RPMI8226 (cell line): ENCODE measurements at places on chromosomes 7 and 10.
A peak's percentile ranks its signal among the peaks of the same experiment; 100 is the strongest.

GRCh38 chr7:135993950-135994349 is 16.8 kb upstream of the MTPN start:
- no peak for DNase-seq

- no peak for DNase-seq
These were observed 20.6 kb downstream of the HTR5A start for GRCh38 chr7:155090684-155091083.

DNA sequence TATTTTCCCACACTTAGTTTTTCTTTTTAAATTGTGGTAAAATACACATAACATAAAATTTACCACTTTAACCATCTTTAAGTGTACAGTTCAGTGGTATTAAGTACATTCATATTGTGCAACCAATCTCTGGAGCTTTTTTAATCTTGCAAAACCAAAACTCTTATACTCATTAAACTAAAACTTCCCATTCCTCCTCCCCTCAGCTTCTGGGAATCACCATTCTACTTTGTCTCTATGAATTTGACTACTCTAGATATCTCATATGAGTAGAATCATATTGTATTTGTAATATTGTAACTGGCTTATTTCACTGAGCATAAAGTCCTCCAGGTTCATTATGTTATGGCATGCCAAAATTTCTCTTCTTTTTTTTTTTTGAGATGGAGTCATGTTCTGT is 86.4 kb upstream of the JAZF1 start:
- DNase-seq, result no peak

- DNase-seq, result no peak
These were observed 424.4 kb downstream of the SDK1 start for GRCh38 chr7:3725155-3726059.

DNA sequence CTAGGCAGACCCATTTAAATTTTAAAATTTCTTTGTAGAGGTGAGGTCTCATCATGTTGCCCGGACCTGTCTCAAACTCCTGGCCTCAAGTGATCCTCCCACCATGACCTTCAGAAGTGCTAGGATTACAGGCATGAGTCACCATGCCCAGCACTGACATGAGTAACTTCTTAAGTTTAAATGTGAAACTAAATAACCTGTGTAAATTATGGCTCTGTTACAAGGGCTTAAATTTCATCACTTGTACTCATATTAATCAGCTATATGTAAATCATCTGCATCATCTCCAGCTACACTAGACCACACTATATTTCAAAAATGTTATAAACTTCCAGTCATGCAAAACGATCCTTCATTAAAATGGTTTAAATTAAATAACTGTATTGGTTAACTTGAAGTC is 56.1 kb downstream of the ATAD1 start:
- DNase-seq, result no peak

- peak; percentile 13 for DNase-seq
These were observed 10.7 kb upstream of the FHIP2A start for GRCh38 chr10:114810926-114811325.

DNA sequence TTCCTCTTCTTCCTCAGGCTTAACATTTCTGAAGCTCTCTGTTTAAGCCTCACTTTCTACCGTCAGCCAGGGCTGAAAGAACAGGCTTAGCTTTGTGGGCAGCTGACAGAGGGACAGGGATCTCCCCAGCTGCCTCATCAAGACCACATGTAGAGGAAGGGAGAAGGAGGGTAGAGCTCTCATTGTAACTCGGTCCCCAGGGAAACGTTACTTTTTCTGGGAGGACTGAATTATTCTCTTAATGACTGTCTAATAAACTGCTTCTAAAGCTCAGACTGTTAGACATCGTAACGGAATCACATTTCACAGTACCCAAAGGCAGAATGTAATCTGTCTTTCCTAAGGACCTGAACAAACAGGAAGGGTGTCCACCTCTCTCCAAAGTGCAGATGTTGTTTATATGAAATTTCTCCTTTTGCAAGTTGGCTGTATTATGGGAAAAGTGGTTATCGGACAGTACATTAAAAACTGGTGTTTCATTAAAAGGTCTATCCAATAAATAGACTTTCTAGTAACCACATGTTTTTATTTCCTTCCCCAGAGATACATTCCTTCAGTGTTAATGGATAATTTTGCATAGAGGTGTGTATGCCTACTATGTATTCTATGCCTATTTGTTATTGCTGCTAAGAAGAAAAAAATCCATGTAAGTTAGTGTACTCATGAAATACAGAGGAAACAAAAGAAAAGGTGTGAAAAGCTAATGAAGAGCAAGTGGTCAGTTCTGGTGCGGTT is 144.2 kb downstream of the CTTNBP2 start:
- no peak for DNase-seq

- no peak for DNase-seq
These were observed 75.7 kb upstream of the FAM133B start for GRCh38 chr7:92665926-92666325.

GRCh38 chr10:17006631-17007417 is 122.8 kb downstream of the CUBN start:
- DNase-seq, result no peak

DNA sequence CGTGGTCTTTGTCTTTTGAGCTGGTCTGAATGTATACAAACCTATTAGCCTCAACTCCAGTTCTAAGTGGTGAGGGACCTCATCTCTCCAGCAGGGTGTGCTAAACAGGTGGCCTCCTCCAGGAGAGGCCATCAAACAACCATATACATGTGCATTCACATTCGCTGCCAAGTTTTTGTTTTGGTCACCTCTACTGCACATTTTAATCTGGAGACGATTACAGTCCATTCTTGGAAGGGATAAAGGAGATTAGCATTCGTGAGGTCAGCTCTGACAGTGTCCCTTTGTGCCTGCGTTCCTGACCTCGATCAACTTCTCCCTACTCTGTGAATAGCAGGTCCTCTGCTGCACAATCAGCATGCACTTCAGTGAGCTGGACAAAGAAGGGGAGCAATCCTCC is 60.8 kb downstream of the RHOBTB1 start:
- peak; percentile 42 for DNase-seq

- no peak for DNase-seq
These were observed 107.4 kb downstream of the ARID5B start for GRCh38 chr10:62008946-62009345.

GRCh38 chr7:24701261-24702235 is 55.7 kb downstream of the GSDME start:
- DNase-seq, result no peak

GRCh38 chr10:6089334-6090219 is 743 bp downstream of the RBM17 start:
- peak; percentile 45 for DNase-seq

DNA sequence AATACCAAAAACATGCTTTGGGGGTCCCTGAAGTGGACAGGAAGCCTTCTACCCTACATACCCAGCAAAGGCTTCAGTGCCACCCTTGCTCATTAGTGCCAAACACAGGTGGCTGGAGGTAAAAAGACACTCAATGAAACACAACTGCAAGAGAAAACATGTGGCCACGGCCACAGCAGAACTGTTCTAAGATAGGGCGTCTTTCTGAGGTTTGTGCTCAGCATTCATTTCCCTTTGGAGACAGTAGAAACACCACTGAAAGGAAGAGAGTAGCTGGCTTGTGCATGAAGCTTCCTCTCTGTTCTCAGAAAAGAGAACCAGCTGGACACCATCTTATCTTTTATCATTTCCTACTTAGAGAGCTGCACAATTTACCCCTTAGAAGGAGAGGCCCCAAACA is 143.0 kb downstream of the PLXNA4 start:
- DNase-seq, result no peak

GRCh38 chr7:70325509-70326101 is 727.3 kb downstream of the AUTS2 start:
- DNase-seq, result no peak

GRCh38 chr10:102514487-102515311 is 10.9 kb downstream of the SUFU start:
- no peak for DNase-seq

DNA sequence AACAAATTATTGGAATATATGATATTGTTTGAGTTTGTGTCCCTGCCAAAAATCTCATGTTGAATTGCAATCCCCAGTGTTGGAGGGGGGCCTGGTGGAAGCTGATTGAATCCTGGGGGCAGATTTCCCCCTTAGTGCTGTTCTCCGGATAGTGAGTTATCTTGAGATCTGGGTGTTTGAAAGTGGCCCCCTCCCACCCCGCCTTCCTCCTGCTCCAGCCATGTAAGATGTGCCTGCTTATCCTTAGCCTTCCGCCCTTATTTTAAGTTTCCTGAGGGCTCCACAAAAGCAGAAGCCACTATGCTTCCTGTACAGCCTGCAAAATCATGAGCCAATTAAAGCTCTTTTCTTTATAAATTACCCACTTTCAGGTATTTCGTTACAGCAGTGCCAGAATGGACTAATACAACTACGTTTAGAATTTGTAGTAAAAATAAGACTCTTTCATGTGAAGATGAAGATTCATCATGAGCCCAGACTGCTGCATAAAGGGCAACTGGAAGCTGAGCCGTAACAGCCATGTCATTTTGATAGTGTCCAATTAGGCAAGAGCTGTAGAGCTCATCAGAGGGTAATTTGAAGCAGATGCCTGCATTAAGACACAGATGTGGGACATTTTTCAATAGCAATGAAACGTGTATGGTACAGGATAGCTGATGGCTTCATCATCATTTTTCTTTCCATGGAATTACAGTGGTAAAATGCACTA is 1007.2 kb downstream of the REEP3 start:
- no peak for DNase-seq

GRCh38 chr10:118870467-118871243 is 115.9 kb upstream of the CACUL1 start:
- DNase-seq, result no peak

- no peak for DNase-seq
These were observed 149.1 kb upstream of the WDR11 start for GRCh38 chr10:120702032-120702431.

- peak; percentile 47 for DNase-seq
These were observed 36.6 kb upstream of the AGR3 start for GRCh38 chr7:16918288-16918895.

GRCh38 chr7:130292682-130293257 is at the start of gene CPA4:
Gene CPA4, plus strand, starts transcription at chr7:130293161. Its CDS starts 20 bp downstream, at chr7:130293181.
- no peak for DNase-seq

GRCh38 chr10:92052088-92052487 is 128.5 kb downstream of the BTAF1 start:
- DNase-seq, result no peak

DNA sequence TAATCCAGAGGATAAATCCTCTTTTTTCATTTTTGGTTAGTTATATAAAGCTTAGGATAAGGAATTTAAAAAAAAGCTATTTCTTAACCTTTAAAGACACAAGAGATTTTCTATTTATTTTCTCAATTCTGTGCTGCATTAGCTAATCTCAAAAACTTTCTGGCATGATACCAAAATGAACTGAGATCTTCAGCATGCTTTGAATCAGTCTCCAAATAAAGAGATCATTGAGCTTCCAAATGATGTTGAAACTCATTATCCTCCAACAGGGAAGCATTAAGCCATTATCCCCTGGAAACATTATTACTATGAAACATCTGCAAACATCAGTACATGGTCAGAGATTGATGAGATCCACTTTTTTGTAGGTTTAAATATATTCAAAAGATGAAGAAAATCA is 350.3 kb upstream of the TEX47 start:
- no peak for DNase-seq

DNA sequence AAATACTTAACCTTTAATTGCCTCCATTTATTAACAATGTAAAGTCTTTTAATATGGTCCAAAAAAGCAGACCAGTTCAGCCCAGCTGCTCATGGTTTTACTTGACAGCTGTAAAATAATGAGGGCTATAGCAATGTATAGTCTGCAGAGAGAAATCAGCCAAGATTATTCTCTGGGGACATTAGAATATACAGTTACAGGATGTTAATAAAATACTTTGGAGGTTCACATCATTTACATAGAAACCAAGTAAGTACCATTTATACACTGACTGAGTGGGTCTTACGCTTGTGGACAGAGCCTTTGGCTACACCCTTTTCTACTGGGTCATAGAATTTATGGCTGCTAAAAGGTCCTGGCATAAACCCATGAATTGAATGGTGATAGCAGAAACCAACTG is 340.7 kb upstream of the CELF2 start:
- no peak for DNase-seq

DNA sequence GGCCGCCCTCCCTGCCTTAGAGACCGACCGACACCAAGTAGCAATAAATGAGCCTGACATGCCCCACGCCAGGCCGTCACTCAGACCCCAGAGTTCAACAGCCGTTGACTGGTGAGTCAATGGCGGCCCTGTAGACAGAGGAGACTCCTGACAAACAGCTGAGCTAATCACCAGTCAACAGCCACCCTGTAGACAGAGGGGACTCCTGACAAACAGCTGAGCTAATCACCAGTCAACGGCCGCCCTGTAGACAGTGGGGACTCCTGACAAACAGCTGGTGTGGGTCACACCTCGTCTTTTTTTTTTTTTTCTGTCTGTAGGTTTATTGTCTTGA is 16.9 kb upstream of the KNDC1 start:
- DNase-seq, result no peak

- DNase-seq, result no peak
These were observed 43.3 kb upstream of the ECHDC3 start for GRCh38 chr10:11698691-11699549.

DNA sequence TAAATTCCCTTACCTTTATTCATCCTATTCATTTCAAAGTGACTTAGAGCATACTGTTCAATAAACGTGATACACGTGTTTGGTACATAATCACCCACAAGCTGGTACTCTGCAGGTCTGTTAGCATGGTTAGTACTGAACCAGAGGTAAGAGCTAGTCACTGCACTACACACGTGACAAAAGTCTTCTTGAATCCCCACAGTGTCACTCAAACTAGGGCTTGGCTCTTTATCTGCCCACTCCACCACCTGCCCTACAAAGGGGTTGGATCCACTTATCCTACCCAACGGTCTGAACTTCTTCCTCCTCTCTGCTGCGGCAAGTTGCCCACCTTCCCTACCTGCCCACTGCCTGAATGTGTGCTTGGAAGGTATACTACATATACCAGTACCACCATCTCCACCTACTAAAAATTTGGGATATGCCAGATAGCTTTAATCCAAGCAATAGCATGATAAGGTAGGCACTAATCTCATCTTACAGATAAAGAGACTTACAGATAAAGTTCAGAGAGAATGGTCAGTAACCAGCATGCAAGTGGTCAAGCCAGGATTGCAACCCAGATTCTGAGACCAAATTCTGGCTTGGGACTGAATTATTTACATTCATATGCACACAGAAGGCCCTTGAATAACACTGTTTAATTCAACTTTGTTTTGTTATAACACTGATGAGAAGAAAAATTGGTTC is 92.2 kb downstream of the SGMS1 start:
- no peak for DNase-seq

DNA sequence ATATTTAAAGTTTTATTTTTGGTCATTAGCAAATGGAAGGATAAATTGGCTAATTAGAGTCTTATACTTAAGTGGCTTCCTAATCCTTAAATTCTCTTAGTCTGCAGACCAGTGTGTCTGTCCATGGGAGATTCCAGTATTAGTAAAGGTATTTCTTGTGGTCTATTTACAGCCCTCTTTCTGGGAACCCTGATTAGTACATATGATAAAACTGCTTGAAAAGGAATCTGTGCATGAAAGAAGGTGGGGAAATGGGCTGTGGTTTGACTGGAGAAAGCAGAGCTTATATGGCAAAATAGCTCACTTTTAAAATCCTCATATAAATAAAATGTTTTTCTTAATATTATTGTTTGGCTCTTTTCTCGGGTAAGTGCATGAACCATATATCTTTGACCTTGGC is 124.5 kb upstream of the RHOBTB1 start:
- no peak for DNase-seq

GRCh38 chr10:117653170-117653515 is 110.6 kb downstream of the EMX2 start:
- no peak for DNase-seq

GRCh38 chr10:88343761-88344484 is 239.2 kb downstream of the RNLS start:
- DNase-seq, result no peak

GRCh38 chr7:93799750-93800357 is 90.7 kb downstream of the TFPI2 start:
- DNase-seq, result peak; percentile 30

- peak; percentile 52 for DNase-seq
These were observed 67.1 kb downstream of the TMEM130 start for GRCh38 chr7:98802781-98803110.
